ENCODE measurements at places on chromosomes 12 and 14.

DNA sequence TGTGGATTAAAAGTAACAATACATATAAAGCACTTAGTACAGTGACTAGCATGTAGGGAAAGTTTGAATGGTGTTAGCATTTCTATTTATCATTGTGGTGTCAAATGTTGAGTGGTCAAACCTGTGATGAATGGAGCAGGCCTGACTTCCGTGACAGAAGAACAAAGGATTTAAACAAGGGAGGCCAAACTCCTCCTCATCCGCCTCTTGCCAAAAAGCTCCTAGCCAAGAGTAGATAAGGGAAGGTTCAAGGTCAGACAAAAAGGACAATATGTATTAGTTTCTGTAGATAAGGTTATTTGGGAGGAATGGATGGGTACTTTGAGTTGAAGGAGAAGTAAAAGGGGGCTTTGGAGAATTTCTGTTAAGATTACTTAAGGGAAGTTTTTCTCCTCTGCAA is 6.5 kb downstream of the RNASE7 start:
- no peak for DNase-seq

DNA sequence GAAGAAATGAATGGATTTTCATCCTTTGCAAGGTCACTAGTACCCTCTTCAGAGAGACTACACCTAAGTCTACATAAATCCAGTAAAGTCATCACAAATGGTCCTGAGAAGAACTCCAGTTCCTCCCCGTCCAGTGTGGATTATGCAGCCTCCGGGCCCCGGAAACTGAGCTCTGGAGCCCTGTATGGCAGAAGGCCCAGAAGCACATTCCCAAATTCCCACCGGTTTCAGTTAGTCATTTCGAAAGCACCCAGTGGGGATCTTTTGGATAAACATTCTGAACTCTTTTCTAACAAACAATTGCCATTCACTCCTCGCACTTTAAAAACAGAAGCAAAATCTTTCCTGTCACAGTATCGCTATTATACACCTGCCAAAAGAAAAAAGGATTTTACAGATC is 40.8 kb downstream of the SPATA7 start:
- DNase-seq: no peak

DNA sequence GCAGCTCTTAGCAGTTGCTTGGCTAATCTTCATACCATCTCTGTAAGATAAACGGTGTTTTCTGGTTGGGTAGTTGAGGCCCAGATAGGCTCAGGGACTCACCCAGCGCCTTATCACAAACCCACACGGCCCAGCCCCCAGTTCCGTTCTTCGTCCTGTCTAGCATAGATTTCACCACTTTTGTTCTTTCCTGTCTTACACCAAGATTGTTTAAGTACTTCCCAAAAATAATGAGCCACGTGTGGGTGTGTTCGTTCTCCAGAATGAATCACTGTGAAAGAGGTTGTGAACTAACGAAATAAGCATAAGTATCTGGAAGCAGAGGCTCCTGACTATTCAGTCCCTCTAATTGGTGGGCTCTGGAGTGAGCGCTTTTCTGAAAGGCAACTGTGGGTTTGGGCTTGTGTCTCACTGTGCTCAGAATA is 21.4 kb downstream of the ACVR1B start:
- no peak for DNase-seq

- no peak for DNase-seq
These were observed 475.4 kb downstream of the NPAS3 start for GRCh38 chr14:33414041-33414440.

GRCh38 chr14:102908766-102909455 is 13.6 kb upstream of the AMN start:
- no peak for DNase-seq

GRCh38 chr14:21244544-21244943 is 24.7 kb downstream of the HNRNPC start:
- no peak for DNase-seq
